ENCODE measurements at places on chromosomes 7 and 10.
A peak's percentile ranks its signal among the peaks of the same experiment; 100 is the strongest.

DNA sequence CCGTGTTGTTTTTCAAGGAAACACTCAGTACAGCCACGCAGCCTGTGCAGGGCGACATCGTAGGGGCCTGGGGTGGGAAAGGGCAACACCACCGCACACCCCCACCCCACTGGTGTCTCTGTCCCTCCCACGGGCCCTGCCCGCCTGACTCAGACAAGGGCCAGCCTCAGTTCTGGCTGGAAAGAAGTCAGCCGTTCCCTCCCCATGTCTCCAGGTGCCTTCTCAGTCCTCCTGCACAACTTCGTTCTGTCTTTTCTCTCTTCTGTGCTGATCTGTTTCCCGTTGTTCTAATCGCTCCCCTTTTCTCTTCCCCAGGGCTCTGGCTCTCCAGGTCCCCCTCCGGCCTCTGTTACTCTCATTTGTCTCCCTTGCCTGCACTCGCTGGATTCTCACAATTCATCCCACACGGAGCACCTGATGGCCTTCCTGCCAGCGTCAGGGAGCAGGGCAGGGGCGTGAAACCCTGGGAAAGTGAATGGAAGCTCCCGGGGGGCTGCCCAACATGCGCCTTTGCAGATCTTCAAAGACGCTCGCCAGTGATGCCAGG, 97.7 kb downstream of the WDR37 start:
- DNase-seq: no peak

DNA sequence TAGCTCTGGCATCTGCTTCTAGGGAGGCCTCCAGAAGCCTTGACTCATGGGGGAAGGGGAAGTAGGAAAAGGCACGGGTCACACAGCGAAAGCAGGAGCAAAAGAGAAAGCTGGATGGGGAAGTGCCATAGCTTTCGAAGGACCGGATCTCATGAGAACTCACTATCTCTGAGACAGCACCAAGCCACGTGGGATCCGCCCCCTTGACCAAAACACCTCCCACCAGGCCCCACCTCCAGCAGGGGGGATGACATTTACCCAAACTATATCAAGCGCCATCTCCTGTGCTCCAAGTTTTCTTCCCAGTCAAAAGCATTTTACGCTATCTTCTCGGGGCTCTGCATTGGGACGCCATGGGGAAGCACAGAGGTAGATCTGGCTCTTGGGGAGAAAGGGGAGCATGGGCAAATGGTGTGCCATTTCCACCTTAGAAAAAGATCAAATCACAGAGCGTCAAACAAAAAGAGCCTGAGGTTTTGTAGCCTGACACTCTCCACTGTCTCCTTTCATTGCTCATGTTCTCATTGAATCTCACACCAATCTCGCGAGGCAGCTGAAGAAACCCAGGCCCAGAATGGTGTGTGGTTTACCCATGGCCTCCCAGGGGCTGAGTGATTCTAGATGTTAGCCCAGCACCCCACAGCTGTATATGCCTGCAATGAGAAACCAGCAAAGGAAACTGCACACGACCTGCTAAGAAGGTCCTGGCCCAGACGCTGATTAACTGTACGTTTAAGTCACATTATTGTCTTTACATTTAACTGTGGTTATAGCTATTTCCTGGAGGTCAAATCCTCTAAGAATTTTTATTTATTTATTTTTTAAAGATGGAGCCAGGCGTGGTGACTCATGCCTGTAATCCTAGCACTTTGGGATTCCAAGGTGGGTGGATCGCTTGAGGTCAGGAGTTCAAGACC, 8.1 kb upstream of the OLAH start:
- DNase-seq: peak; percentile 31

DNA sequence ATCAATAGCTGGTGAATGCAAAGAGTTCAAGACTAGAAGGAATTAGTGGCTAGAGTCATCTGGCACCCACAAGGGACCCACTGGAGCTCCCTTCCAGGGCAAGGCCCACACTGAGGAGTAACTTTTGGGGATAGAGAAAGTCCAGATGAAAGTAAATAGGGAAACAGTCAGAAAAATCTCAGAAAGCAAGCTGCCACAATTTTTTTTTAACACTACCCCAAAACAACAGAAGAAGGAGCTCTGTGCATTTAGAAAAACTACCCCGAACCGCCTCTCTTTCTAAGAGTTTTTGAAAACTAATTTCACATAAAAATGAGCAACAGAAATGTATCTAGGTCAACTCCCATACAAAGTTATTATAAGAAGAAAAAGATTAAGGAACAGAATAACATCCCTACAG, 42.2 kb downstream of the AOAH start:
- no peak for DNase-seq

DNA sequence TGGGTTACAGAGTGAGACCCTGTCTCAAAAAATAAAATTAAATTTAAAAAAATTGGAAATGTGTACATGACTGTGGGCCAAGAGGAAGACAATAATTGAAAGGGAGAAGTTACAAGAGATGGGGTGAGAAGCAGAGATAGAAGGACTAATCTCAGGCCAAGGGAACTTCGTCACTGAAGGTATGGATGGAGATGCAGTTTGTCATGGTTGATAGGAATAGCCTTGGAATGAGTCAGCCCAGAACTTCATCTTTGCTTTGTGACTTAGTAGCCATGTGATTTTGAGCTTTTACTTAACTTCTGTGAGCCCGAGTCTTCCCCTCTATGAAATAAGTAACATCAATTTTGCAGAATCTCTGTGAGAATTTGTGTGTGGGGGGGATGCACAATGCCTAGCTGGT, 6.5 kb upstream of the PODXL start:
- no peak for DNase-seq

DNA sequence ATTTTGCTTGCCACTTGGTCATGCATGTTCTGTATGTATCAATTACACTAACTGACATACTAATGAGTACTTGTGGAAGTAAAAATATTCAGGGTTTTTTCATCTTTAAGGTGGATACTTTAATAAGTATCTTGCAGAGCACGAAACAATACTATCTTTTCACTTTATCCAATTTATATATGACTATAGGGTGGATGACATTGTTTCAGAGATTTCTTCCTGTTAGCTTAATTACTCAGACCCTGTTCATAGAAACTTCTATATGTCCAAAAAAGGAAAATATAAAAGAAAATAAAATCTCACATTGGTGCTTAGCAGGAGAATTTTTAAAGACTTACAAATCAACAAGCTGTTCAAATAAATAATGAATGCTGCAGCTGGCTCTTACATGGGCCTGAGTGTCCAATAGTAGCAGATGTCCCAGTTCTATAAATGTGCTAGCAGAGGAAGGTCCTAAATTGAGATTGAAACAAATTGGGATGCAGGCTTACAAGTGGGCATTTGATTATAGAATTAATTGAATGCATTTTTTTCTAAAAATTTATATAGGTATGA, 91.5 kb upstream of the THSD7A start:
- DNase-seq: no peak

All from femur (tissue), 1 donor.